ENCODE measurements at places on chromosomes 11 and 22.

GRCh38 chr22:49582678-49583077, 245.0 kb downstream of the BRD1 start:
- no peak for DNase-seq

- DNase-seq = no peak
These were observed 412 bp downstream of the C11orf86 start for GRCh38 chr11:66975405-66976027.

GRCh38 chr11:111941963-111942362, 4.8 kb downstream of the DIXDC1 start:
- no peak for DNase-seq

DNA sequence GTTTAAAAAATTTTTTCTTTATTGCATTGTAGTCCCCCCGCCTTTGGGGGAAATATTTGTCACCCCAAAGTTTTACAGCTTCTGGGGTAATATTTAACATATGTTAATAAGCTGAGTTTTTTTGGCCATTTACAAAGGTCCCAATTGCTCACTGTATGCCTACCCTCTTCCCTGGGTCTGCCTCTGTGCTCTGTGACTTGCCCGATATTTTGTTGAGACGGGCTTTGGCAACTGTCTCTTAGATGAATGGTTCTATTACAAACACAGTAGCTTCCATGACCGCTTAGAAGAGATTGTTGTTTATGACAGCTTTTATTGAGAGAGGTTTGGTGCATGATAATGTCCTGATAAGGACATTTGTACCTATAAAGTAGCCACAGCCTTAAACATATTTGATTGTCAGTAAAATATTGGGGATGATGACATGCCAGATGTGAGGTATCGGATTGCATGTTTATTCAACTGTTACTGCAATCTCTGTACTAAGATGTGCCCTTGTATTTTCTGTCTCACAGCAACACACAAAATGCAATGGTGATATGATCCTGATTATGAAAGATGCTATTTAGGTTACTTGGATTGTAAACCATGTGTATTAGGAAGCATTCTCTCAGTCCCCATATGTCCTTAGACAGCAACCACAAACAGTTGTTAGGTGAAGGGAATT, 103.1 kb downstream of the TEAD1 start:
- DNase-seq = no peak

DNA sequence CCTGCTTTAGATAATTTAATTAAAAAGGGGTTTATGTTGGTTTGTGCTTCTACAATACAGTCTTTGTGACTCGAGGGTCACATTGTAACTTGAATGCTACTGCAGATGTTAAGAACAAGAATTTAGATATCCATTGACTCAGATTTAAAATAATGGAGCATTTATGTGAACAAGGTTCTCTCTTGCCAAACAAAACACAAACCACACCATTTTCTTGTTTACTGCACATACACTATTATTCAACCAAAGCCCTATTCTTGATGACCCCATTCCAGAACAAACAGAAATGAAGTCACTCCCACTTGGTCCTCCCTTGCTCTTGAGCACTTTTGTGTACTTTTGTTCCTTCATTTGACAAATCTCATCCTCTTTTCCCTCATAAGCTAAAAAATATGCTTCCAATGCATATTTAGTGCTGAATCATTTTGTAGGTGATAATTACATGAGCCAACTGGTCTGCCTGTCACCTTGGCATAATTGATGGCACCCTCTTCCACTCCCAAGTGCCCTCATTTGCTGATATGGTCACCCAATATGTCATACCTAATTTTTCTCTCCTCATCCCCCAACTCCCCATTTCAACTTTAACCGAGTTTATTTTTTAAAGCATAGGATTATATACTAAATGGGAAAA, 2.8 kb downstream of the C11orf71 start:
- no peak for DNase-seq

DNA sequence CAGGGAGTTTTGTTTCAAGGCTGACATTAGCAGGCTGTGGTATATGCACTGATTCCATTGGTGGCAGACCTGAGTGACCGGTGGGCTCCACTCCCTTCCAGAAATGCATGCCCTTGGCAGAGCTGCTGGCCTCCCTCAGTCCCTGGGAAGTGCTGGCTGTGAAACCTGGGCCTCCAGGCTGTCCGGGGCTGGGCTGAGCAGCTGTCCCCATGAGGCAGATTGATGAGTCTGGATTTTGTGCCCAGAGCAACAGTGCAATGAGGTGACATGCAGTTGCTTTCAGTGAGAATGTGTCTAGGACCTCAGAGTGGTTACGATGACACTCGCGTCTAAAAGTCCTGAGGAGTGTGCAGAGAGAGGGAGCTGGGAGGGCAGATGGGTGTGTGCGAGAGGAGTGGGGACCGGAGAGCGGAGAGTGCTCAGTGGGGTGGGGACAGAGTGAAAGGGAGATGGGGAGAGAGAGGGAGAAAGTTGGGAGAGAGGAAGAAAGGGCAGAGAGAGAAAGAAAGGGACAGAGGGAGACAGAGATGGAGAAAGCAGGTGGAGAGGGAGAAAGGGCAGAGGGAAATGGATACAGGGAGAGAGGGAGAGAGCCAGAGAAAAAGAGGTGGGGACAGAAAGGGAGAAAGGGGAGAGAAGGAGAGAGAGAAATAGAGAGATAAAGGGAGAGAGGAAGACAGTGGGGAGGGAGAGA, 978.3 kb downstream of the BRD1 start:
- no peak for DNase-seq

DNA sequence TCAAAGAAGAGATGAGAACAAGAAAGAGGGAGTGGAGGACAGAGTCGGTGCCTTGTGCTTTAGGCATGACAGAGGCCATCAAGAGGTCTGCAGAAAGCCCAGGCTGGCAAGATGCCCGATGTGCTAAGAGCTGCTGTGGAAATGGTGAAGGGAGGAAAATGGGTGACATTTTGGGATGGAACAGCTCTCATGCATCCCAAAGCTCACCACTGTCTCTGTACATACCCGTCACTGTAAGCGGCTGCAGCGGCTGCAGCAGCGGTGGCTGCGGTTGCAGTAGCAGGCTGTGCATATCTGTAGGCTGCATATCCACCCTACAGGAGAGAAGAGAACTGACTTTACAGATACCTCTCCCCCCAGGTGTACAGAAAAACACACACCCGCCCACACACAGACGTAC, 28.6 kb downstream of the APOL5 start:
- no peak for DNase-seq

GRCh38 chr22:17919276-17920144, 104.9 kb downstream of the MICAL3 start:
- DNase-seq = no peak

GRCh38 chr11:1936072-1936780, 10.9 kb upstream of the MRPL23 start:
- DNase-seq = no peak

DNA sequence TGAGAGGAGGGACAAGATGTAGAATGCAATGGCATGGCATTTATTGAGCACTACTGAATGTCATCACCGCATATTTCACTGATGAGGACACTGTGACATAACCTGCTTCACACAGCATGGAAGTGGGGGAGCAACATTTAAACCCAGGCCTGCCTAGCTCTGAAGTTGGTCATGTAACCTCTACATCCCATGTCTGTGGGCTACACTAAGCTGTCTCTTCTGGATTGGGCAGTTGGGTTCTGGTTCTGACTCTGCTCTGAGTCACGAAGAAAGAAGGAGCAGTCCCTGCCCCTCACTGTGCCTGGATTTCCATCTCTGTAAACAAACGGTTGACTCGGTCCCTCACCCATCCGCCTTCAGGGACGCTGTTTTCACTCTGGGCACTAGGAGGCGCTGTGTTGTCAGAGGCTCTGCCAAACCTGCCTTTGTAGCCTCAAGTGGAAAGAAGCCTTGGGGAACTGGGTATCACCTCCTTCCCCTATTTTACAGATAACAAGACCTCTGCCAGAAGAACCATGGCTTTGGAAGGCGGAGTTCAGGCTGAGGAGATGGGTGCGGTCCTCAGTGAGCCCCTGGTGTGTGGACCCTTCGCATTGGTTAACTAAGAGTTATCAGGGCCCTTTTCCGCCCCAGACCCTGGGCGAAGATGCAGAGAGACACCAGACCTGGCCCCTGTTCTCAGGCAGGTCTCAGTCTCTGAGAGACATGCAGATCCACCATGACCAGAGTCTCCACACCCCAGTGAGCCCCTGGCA, 12.7 kb upstream of the ARHGEF17 start:
- DNase-seq = peak; percentile 85

DNA sequence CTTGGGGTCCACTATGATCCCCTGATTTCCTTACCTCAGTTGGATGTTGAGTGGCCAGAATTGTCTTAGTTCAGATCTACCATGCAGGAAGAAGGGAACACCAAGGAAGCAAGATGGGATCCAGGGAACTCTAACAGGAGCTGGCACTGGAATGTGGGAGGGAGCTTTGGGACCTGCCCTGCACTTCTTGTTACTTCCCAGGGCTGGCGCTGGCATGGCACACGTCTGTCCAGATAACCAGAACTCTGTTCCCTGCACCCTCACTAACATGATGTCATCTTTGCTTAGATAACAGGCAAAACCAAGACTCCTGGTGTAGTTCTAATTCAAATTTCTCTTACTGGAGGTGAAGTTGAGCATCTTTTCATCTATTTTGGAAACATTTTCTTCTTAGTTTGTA, 550.0 kb downstream of the MN1 start:
- no peak for DNase-seq

- no peak for DNase-seq
These were observed 46.0 kb downstream of the CELF1 start for GRCh38 chr11:47506795-47507562.

DNA sequence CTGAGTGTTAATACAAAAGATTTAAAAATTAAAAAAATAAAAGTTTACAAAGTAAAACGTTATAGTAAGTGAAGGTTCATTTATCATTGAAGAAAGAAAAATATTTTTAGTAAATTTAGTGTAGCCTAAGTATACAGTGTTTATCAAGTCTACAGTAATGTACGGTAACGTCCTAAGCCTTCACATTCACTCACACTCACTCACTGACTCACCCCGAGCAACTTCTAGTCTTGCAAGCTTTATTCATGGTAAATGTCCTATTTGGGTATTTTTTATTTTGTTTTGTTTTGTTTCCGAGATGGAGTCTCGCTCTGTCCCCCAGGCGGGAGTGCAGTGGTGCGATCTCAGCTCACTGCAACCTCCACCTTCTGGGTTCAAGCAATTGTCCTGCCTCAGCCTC, 8.8 kb downstream of the CASTOR1 start:
- no peak for DNase-seq

GRCh38 chr22:42156598-42156997, 26.0 kb upstream of the CYP2D6 start:
- DNase-seq = no peak

DNA sequence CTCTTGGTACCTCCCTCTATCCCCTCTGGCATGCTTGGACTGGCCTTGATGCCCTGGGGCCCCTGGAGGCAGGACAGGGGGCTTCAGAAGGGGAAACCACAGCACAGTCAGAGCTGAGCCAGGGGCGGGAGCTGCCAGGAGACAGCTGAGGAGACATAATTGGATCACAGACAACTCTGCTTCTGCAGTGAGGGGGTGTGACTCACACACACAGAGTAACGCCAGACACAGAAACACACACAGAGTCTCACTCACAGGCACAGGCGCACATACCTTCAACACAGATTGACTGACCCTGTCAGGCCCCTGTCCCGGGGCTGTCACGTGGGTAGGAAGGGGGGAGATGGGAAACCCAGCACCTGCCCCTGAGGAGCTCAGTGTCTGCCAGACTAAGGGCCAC, 20.6 kb downstream of the STARD10 start:
- peak; percentile 90 for DNase-seq

DNA sequence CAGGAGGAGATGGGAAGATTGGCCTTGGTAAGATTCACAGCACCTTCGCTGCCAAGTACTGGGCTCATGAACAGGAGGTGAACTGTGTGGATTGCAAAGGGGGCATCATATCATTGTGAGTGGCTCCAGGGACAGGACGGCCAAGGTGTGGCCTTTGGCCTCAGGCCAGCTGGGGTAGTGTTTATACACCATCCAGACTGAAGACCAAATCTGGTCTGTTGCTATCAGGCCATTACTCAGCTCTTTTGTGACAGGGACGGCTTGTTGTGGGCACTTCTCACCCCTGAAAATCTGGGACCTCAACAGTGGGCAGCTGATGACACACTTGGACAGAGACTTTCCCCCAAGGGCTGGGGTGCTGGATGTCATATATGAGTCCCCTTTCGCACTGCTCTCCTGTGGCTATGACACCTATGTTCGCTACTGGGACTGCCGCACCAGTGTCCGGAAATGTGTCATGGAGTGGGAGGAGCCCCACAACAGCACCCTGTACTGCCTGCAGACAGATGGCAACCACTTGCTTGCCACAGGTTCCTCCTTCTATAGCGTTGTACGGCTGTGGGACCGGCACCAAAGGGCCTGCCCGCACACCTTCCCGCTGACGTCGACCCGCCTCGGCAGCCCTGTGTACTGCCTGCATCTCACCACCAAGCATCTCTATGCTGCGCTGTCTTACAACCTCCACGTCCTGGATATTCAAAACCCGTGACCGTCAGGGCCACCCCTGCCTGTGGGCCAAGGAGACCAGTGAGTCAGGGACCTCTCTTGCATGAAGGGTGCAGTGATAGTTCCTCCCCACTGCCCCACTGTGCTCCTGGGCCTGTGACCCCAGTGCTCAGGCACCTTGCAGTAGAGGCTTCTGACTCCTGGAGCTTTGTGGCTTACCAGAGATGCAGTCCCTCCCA, 83.6 kb downstream of the BCR start:
- no peak for DNase-seq

DNA sequence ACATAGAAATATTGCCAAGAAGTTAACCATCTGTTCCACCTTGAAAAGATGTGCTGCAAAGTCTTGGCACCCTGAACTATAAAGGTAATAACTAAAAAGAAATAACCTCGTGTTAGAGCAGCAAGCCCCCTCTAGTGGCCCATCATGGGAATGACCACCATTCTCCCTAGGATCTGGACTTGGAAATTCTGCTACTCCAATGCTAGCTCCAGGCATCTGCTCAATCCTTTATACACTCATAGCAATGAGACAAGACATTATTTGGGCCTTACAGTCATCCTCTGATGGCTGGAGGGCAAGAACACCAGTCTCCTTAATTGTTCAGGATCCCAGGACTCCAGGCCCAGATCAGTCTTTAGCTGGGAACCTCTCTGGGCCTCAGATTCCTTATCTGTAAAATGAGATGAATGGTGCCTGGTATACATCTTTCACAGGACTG, 76.0 kb downstream of the CWC15 start:
- DNase-seq = peak; percentile 73

DNA sequence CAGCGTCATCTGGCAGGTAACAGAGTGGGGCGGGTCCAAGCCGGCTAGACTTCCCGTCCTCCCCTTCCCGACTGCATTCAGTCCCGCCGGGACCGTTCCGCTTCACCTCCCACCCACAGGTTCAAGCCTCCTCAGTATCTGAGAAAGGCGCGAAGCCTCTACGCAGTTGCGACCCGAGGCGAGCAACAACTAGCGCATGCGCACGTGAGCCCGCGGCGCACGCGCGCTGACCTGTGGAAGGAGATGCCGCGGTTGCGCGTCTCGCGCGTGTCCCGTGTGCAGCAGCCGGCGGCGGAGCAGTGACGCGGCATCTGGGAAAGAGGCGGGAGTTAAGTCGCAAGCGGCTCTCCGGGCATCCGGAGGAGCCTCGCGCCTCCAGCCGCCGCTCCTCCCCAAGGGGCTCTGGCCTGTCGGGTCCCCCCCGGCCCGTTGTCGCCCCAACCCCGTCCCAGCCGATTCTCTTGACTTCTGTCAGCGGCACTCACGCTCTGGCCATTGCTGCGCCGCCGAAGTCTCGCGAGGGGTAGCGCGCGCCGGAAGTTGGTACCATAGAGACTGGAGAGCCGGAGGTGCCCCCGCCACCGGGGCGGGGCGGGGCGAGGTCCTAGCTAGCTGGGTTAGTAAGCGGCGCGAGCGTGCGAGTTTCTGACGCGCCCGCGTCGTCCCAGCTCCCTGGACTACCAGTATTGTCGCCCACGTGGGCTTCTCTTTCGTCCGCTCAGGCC, at the start of gene THAP7:
THAP7 (minus strand) TSS at position 518 of the 725 bp plus-strand sequence; CDS start at position 311, 207 bp downstream.
- DNase-seq = peak; percentile 98

- DNase-seq = no peak
These were observed 12.2 kb downstream of the SLC35C1 start for GRCh38 chr11:45817191-45817590.

Measured in astrocyte of the hippocampus (primary cell).